ENCODE measurements at places on chromosomes 6 and 20.

DNA sequence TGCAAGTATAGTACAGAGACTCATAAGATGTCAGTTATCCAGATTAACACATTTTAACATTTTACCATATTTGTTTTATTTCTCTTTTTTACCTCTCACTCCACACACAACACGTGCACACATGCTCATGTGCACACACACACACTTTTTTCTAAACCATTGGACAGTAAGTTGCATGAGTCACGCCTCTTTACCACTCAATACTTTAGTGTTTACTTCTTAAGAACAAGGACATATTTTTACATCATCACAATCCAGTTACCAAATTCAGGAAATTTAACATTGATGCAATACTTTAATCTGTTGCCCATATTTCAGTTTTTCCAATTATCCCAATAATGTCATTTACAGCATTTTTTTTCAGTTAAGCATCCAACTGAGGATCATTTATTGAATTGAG is 109.0 kb downstream of the RIN2 start:
- DNase-seq: no peak

DNA sequence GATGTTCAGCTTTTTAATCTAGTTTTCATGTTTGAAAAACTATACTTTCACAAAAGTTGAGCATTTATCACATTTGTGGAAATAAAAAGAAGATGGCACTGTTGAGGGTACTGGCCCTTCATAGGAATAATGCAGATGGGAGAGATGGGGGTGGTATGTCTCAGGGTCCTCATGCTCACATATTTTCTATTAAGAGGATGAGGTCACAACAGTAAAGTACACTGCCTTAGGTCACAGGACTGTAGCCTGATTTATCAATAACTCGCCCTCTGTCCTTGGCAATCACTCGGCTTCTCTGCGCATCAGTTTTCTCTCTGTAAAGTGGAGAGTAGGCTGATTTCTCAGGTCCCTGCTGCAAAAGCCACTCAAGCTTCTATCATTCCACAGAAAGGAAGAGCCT is 55.9 kb downstream of the PPP1R3G start:
- no peak for DNase-seq

DNA sequence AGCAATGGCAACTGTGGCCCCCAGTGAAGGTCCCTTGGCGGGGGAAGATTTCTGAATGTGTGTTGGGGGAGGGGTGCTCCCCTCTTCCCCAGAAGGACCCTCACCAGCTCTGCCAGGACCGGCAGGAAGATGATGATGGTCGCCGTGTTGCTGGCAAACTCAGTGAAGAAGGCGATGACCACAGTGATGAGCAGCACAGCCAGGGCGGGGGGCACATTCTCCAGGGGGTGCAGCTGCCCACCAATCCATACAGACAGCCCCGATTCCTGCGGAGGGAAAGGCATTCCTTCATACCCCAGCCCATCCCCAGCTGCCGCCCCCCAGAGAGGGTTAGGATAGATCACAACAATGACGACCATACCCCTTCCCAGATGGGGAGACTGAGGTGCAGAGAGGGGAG is 15.7 kb upstream of the OCSTAMP start:
- DNase-seq: no peak

DNA sequence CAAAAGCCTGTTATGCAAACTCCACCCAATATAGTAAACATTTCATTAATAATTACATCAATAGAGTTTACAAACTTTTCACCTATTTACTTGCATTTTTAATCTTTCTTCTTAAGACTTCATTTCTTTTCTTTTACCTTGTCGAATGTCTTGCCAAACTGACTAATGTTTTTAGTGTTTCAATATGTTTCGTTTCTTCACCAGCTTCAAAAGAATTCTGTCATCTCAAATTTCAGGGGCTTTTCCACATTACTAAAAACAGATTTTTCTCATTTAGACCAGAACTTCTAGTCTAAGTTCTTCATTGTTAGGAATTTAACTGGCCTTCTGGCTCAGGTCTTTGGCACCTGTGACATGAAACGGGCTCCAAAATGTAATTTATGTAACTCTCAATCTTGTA is 196.5 kb downstream of the ARHGAP18 start:
- no peak for DNase-seq

DNA sequence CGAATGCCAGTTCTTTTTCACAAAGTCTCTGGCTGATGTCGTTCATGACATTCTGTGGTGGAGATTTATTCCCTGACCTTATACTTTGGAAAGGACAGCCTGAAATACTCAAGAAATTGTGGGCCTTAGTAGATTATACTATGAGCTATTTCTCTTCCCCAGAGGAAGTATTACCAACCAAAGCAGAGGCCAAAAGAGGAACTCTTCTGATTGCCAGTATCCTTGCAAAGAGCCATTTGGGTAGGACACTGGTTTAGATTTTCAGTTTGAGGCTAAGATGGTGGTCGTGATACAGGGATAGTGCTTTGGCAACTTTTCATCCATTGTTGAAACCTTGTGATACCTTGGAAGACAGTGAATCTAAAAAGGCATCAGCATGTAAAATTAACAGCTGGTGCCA is 327.3 kb downstream of the HACE1 start:
- DNase-seq: no peak
